KBM-7 (cell line): ENCODE measurements at places on chromosomes 12 and 14.

GRCh38 chr12:79532907-79533288, 157.9 kb downstream of the PAWR start:
- DNase-seq = no peak

- no peak for DNase-seq
These were observed 6.9 kb downstream of the SERPINA4 start for GRCh38 chr14:94568186-94568585.

DNA sequence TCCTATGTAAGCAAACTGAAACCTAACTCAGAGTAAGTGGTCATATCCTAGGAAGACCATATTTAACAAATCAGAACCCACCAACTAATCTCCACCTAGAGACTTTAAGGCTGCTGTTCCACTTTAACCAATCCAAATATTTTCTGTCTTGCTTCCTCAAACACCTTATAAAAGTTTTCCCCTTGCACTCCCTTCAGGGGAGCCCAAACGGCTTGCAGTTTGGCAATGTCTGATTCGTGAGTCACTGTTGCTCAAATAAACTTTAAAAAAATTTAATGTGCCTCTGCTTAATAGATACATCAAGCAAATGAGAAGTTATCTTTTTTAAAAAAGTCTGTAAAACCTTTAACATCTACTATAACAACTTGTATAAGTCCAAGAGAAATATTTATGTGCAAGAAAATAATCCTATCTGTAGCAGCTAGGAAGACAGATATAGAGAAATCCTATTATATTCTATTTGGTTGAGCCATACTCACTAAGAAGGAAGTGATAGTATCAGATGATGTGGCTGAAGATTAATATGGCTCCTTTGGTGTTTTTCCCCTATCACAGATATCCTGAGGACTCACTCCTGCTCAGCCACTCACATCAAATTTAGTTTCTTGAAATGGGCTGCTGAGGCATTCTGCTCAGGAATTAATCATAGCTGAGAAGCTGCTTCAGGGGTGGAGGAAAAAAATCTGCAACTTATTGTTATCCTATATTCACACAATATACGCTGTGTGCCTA, 65.1 kb upstream of the DUSP6 start:
- DNase-seq = no peak

GRCh38 chr12:56190695-56191155, 1.4 kb upstream of the SMARCC2 start:
- DNase-seq = peak; percentile 8

DNA sequence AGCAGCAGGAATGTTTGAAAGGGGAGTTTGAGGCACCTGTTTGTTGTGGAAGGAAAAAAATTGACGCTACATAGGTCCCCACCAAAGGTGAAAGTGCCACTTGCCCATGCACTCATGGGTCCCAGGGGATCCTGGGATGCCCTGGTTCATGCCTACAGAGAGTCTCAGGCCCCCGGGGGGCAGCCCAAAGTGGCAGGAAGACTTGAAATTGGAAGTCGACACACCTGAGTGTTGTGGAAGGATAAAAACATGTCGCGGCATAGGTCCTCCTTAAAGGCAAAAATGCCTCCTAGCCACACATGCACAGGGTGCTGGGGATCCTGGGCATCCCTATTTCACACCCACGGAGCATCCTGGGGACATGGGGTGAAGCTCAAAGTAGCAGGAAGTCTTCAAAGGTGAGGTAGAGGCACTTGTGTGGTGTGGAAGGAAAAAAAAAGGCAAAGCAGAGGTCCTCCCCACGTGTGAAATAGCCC, 576.1 kb downstream of the ALG10 start:
- DNase-seq = no peak

GRCh38 chr12:114665411-114666260, 18.3 kb downstream of the TBX3 start:
- no peak for DNase-seq

DNA sequence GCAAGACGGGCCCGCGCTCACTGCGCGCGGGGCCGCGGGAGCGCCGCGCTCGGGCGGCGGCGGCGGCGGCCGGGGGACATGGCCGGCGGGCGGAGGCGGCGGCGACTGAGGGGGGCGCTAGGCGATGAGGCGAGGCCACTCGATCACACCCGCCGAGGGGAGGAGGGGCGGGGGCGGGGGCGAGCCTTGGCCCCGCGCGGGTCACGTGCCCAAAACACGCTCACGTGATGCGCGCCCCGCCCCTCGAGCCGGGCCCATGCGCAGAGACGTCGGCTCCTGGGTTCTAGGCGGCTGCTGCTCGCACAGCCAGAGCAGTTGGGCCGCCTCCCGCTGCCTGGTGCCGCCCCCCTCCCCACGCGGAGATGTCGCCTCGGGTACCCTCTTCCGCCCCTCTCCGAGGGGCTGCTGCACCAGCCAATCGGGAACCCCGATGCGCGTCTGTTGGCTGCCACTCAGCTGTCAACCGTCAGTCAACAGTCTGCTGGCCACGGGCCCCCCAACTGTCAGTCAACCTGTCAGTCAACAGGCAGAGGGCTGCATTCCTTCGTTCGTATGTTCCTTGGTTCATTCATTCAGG, at the start of gene SPPL3:
Gene SPPL3, minus strand, starts transcription at position 162 of the 577 bp plus-strand sequence. CDS start 491 bp downstream, outside the sequence.
- DNase-seq = peak; percentile 89

DNA sequence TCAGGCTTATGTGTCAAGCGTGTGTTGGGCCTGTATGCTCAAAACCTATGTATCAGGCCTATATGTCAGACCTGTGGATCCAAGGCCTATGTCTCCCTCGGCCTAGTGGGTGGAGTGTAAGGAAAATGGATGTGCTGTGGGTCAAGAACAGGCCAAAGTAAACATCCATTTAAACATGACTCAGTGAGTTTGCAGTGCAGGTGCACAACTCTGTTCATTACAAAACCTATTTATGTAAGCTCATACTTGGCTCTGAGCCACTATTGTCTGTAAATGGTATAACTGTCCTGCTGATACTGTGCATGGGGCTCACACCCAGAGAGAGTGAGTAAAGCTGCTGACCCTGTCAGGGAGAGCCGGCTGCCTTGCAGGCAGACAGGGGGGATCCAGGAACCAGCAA, 249.7 kb upstream of the AVPR1A start:
- no peak for DNase-seq

- no peak for DNase-seq
These were observed 1.3 kb downstream of the TRIM9 start for GRCh38 chr14:51093371-51094281.

DNA sequence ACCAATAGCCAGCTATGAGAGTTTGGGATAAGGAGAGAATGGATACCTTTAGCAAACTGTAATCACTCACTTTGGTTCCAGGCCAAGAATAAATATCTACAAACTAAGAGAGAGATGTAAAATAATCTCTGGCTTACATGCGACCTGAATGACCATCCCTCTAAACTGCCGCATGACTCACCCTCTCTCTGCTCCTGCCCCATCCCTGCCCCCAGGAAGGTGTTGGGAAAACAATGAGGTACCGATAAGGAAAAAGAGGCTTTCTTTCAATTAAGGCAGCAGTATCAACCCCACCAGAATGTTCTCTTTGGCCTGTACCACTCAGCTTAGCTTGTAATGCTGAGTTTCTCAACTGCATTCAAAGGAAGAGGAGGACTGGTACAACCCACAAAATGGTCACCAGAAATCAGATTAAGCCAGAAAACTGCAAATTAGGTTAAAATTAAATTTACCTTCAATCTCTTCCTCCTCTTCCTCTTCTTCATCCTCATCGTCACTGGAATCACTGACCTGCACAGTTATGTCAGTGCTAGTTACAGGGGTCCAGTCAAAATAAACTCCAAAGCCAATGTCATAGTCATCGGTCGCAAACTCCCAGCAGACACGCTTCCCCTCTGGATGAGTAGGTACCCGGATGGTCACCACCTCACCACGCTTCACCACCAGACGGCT, 22.0 kb downstream of the GSTZ1 start:
- no peak for DNase-seq

DNA sequence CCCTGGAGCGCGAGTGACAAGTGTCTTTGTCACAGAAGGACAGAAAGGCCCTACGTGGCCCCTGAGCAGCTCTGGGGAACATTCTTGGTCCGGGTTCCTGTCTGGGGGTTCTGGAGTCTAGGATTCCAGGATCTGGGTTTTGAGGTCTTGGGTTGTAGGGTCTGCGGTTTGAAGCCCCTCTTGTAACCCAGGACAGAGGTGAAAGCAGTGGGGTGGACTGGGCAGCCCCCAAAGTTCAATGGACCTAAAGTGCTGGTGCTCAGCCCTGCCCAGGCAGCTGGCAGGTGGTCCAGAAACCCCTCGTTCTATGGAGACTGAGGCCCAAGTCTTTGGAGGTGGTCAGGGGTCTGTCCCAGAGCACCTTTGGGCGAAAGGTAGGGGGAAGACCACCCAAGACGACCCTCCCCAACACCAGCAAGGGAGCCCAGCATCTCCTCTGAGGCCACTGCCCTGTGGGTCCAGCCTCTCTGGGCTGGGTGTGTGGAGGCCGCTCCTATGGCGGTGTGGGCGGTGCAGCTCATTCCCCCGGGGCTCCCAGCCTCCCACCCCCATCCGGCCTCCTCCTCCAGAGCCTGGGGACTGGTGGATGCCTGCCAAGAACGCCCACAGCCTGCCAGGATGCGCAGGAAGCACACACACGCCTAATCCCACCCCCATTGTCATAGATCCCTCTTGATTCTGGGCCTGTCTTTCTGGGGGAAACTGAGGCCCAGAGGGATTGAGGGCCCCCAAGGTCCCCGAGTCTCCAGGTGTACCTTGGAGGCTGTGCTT, 30.2 kb upstream of the ANKRD9 start:
- no peak for DNase-seq

- DNase-seq = no peak
These were observed 133.2 kb downstream of the MGAT4C start for GRCh38 chr12:86122846-86123468.

- DNase-seq = no peak
These were observed 205.4 kb downstream of the DAD1 start for GRCh38 chr14:22383515-22384166.

DNA sequence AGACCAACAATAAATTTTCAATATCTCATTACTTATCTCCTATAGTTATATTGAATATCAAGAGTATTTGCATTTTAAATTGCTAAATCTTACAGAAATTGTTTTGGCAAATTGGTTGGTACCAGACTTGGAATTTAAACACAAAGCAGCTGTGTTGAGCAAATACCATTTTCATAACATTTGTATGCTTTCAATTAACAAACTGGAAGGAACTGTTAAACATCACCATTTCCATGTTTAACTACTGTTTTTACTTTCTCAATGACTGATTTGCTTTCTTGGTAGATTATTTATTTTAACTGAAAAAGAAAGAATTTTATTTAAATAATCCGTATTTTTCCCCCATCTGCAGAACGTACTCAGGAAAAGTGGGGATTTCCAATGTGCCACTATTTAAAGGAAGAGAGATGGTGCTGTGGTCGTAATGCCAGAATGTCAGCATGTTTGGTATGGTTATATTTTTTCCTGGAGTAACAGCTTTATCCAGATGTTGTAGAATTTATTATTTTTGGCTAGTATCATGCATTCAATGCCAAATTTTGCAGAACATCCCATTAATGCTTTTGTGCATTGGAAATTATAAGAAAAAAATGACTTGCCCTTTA, 72.3 kb downstream of the METTL25 start:
- DNase-seq = no peak

DNA sequence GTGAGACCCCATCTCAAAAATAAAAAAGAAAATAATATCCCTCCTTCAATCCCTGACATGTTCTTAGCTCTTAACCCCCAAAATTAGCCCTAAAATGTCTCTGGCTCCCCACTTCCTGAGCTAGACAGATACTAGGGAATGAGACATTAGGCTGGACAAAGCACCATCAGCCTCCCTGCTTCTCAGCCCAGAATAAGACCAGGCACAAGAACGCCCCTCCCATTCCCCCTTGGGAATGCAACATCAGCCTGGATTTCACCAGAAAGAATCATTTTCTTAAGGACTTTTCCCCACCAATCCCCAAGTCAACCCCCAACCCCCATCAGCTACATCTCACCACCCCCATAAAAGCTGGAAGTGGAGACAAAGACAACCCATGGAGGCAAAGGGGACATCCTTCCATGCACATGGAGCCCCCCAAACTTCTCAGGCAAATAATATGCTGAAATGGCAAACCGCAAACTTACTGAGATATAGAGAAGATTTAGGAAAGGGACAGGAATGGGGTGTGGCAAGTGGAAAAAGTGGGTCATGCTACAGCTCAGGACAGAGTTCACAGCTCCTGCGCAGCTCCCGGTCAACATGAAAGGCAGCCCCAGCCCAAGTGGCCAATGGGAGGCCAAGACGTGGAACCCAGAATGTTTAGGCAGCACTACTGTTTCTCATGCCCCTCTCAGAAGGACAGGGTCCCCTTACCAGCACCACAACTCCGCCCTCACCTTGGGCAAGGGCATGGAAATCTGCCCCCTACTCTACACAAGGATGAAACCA, 2.7 kb downstream of the CHD4 start:
- DNase-seq = no peak

- no peak for DNase-seq
These were observed 142.6 kb downstream of the GPHN start for GRCh38 chr14:66650491-66650911.

DNA sequence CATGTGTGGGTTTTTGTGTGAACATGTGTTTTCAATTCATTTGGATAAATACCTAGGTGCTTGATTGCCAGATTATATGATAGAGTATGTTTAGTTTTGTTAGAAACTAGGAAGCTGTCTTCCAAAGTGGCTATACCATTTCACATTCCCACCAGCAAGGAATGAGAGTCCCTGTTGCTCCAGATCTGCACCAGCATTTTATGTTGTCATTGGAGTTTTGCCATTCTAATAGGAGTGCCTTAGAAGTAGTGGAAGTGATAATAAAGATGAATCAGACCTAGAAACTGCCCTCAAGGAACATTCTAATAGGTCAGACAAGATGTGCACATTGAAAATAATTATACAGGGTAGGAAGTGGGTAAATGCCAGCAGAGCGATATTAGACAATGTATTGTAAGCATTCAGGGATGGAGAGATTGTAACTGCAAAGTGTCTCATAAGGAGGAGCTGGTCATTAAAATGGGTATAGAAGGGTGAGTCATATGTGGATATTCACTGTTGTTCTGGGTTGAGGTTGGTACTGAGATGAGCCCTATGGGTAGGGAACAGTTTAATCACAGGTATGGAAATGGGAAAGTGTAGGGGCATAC, 71.4 kb downstream of the MNAT1 start:
- no peak for DNase-seq

DNA sequence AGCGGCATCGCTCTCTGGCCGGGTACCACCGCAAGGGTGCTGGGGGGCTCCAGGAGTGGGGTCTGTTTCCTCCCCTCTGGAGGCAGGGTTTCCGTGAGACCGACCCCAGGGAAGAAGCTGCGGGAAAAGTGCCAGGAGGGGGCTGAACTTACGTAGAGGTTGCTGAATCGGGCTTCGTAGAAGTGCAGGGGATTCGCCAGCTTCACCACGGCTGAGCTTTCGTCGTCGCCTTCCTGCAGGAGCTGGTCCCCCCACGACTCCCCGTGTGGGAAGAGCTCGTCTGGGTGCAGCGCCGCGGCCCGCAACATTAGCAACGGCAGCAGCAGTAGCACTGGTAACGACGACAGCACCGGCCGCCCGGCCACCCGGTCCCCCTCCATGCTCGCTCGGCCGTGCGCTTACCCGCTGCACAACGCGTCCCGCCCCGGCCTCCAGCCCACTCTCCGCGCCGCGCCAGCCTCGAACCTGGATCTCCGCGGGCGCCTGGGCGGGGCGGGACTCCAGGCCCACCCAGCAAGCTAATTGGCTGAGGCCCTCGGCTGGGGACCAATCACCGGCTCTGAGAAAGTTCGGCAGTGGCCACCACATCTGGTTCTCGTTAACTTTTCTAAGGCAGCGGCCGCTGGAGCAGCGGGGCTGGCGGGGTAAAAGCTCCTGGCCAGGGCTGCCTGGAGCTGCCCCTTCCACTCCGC, at the start of gene NID2:
Gene NID2, minus strand, starts transcription at position 445 of the 692 bp plus-strand sequence. Its CDS starts 65 bp downstream, at position 380.
- peak; percentile 70 for DNase-seq

- DNase-seq = no peak
These were observed 417.7 kb upstream of the ATXN7L3B start for GRCh38 chr12:74119811-74120362.
